ENCODE measurements at places on chromosomes 16 and 17. TPM values are rescaled to one million over a fixed set of nuclear protein-coding genes. Genes with fewer than 3 reads are reported as not detected.

GRCh38 chr16:17241264-17241835 is 229.4 kb downstream of the XYLT1 start:
- no peak for DNase-seq

DNA sequence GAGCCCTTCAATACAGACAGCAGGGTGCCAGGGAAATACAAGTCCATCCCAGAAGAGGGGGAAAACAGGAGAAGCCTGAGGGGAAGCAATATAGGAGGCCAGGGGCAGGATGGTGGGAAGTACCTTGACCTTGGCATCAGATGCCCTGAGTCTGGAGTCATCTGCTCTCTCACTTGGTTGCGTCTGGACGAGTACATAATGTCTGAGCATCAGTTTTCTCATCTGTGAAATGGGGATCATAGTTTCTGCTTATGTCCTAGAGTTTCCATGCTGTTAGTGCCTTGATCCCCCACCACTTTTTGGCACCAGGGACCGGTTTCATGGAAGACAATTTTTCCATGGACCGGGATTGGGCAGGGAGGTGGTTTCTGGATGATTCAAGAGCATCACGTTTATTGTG is 2.3 kb downstream of the STAT5A start:
- no peak for DNase-seq

The TANC2 gene
- 118 TPM for total RNA-seq

- DNase-seq, result peak; percentile 93
Measured at GRCh38 chr17:48544349-48545021, 424 bp downstream of the HOXB2 start.

The RNF166 gene
- 19.9 TPM for total RNA-seq

DNA sequence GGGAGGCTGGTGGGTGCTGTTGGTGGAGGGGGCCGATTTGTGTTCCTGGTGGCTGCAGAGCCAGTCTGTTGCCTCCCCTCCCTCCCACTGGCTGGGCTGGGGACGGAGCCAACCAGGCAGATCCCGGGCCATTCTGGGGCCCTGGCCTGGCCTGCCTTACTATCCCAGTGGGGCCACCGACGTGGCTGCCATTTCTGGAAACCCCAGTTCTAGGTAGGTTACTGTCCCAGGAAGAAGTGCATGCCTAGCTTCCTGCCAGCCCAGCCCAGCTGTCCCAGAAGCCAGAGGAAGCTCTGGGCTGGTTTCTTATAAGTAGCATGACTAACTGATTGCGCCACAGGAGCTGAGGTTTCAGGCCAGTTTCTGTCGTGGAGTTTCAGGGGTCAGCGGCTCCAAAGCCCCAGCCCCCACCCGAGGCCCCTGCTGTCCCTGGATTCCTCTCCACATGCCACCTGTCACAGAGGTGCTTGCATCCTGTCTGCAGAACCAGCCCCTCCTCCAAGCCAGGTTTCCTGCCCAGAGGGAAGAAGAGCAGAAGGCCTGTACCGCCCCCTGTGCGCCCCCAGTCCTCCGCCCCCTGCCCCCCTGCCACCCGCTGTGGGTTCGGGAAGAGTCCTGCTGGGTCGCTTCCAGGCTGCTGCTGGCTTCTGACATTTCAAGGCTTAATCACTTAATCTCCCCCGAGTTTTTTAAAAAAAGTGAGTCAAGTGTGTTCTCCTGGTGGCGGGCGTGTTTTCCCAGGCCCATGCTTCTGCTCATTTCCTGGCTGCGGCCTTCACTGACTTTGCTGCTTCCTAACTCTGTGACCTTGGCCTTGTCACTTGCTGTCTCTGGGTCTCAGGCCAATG is 13.2 kb downstream of the IL4R start:
- no peak for DNase-seq

The ANKRD40CL gene
- not detected for total RNA-seq

The GRAP gene
- 3.7 TPM for total RNA-seq

DNA sequence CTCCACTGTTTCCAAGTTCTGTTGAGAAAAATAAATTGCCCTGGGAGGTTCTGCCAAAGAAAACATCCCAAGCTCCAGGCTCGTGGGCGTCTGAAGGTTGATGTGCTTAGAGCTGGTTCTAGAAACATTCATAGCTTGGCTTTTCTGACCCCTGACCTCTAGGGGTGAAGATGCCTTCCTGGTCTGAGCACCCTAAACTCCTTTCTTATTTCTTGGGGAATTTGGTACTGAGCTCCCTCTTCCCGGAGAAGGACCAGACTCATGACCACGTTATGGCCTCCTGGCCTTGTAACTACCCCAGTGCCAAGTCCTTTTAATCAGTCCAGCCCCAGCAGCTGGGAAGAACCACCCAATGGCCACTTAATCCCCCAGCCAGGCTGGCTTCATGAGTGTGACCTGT is 66.4 kb downstream of the MYH11 start:
- no peak for DNase-seq

The CRHR1 gene
- 1.9 TPM for total RNA-seq

GRCh38 chr16:80028581-80029380 is 428.2 kb upstream of the MAF start:
- no peak for DNase-seq

The NPB gene
- 1.1 TPM for total RNA-seq

The BCL6B gene
- 3.1 TPM for total RNA-seq

DNA sequence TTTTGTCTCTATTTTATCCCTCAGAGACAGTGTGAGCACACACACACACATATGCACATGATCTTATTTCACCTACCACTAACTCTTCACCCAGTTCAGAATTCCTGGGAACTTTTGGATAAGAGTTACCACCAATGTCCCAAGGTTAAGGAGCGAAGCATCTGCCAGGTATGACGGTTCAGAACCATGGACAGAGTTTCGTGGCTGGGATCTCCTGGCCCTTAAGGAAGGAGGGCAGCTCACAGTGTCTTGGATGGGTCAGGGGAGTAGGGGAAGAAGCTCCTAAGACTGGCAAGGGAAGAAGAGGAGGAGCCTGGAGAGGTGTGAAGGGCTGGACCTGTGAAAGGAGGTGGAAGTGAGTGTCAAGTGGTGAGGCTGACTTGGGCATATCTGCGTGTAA is 23.0 kb upstream of the TMEM132E start:
- no peak for DNase-seq

GRCh38 chr17:13920413-13920812 is 148.9 kb upstream of the COX10 start:
- no peak for DNase-seq

The TNFRSF17 gene
- total RNA-seq, result 0.22 TPM

- DNase-seq, result no peak
Measured at GRCh38 chr17:75525806-75526554, 483 bp downstream of the LLGL2 start.

GRCh38 chr17:55420776-55421178 is 858 bp downstream of the MMD start:
- peak; percentile 12 for DNase-seq

DNA sequence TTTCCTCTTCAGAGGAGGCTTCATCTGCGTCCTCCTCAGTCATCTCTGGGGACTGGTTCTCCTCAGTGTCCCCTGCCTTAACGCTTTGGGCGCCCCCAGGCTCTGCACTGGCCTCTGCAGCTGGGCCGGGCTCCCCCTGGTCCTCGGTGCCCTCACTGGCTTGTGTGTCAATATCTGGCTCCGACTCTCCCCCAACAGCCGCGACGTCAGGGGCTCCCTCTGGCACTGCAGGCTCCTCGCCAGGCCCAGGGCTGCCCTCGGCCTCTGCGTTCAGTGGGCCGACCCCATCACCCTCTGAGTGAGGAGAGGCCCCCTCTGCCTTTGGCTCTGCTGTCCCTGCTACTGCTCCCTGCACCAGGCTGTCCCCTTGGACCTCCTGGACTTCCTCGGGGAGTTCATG is 34.7 kb downstream of the SRL start:
- no peak for DNase-seq

- no peak for DNase-seq
Measured at GRCh38 chr17:44568945-44569858, 11.9 kb downstream of the FZD2 start.

The GJC1 gene
- total RNA-seq, result 17.9 TPM

The PIGS gene
- 34.3 TPM for total RNA-seq

The DRC7 gene
- 6.0 TPM for total RNA-seq

The AATF gene
- 30.2 TPM for total RNA-seq

GRCh38 chr16:87725596-87726235 is 40.1 kb downstream of the KLHDC4 start:
- DNase-seq, result no peak

- DNase-seq, result no peak
Measured at GRCh38 chr17:38352245-38353085, 821 bp downstream of the SOCS7 start.

The ZNF276 gene
- 24.4 TPM for total RNA-seq

The KLHL11 gene
- total RNA-seq, result 32.2 TPM

DNA sequence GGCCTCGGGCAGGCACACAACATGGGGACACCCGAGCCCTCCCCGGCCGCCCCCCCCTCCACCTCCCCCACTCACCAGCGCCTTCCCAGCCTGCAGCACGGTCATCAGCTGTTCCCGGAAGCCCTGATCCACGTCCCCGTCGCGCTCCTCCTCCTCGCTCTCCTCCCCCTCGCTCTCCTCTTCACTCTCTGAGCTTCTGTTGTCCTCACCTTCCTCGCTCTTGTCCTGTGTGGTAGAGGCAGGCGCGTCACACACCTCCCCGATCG is 10.3 kb downstream of the MYBBP1A start:
- DNase-seq, result no peak

DNA sequence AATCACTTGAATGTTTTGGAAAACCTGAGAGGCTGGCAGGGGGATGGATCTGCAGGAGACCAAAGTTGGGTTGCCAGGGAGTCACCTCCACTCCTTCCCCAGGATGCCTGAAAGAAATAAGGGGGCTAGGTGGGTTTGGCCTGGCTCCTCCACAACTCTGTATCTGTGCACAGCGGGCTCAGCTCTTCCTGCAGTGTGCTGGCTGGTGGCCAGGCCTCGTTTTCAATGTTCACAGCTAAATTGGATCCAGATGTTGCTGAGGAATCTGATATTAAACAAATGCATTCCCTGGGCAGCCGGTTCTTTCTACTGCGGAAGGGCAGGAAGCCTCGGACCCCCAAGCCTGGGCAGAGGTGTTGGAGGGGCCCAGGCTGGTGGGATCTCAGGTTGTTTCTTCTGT is 106.2 kb downstream of the N4BP1 start:
- DNase-seq, result peak; percentile 80

The SALL1 gene
- total RNA-seq, result 14.7 TPM

GRCh38 chr16:69109486-69110270 is 4.2 kb downstream of the HAS3 start:
- DNase-seq, result no peak

The NXPH3 gene
- 2.6 TPM for total RNA-seq

GRCh38 chr17:2723997-2724783 is 12.6 kb upstream of the CLUH start:
- no peak for DNase-seq

DNA sequence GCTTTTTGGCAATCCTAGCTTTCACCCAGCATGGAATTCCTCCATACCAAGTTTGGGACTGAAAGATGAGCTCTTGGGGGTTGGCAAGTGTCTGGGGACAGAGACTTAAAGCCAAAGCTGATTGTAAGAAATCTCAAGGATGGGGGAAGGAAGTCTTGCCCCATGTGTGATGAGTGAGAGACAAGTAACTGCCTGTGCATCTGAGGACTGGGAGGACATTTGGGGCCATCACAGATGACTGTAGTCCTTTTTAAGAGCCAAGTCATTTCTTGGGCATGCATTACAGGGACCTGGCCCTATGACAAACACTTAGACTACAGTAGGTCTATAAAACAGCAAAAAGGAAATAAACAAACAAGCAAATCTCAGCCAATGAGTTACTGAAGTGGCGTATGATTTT is 36.3 kb upstream of the CCL2 start:
- no peak for DNase-seq

The ITGB3 gene
- total RNA-seq, result 3.6 TPM

The HID1 gene
- 12.3 TPM for total RNA-seq

The KIF1C gene
- 24.4 TPM for total RNA-seq

The ITGAD gene
- 0.06 TPM for total RNA-seq

- no peak for DNase-seq
Measured at GRCh38 chr16:49890876-49891275, 35.0 kb upstream of the ZNF423 start.

The ENPP7 gene
- total RNA-seq, result not detected

GRCh38 chr16:53892155-53892554 is 188.2 kb downstream of the FTO start:
- DNase-seq, result peak; percentile 91

DNA sequence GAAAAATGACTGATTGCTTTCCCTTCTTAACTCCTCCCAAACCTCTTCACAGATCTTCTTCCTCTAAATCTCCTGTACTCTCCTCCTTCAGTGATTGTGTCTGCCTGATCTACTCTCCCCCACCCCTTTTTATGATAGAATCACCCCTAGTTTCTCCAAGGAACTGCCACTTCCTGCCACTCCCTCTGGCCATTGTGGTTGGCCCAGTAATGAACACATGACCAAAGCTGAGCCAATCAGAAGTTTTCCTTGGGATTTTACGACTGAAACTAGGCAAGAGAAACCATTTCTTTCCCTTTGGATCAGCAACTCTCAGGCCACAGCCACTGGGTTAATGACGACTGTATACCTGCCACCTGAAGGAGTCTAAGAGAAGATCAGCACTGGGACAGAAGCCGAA is 15.9 kb downstream of the IRX3 start:
- DNase-seq, result no peak

The CNTNAP1 gene
- total RNA-seq, result 19.8 TPM

The PSMC3IP gene
- 5.9 TPM for total RNA-seq

The CSH1 gene
- total RNA-seq, result 18.1 TPM

GRCh38 chr16:78353640-78354275 is 254.3 kb downstream of the WWOX start:
- DNase-seq, result no peak

The TPPP3 gene
- 34.2 TPM for total RNA-seq
